HCT116 (cell line): ENCODE measurements at places on chromosomes 6 and 20. TPM values are rescaled to one million over a fixed set of nuclear protein-coding genes. Genes with fewer than 3 reads are reported as not detected.

GRCh38 chr6:106546261-106546690 lies 83.0 kb downstream of the RTN4IP1 start:
- H3K36me3 ChIP-seq: no peaks in the 10 kb centered on the region
- peak overlapping the region; percentile 88 for H3K27ac ChIP-seq
- DNase-seq: no peak
- no peaks in the 10 kb centered on the region for H3K27me3 ChIP-seq
- peak overlapping the region; percentile 9 for H3K4me3 ChIP-seq

GRCh38 chr6:74731204-74731603 lies 474.6 kb downstream of the COL12A1 start:
- H3K4me1 ChIP-seq: no peaks in the 10 kb centered on the region
- DNase-seq: no peak
- no peaks in the 10 kb centered on the region for H3K36me3 ChIP-seq
- H3K27me3 ChIP-seq: no peaks in the 10 kb centered on the region
- no peak overlapping the region for H3K27ac ChIP-seq
- no peak overlapping the region for H3K4me3 ChIP-seq

- no peak overlapping the region for H3K27ac ChIP-seq
- H3K4me3 ChIP-seq: no peak overlapping the region
- no peaks in the 10 kb centered on the region for H3K36me3 ChIP-seq
Observed at GRCh38 chr6:119612176-119612891, 262.8 kb upstream of the MAN1A1 start.

- H3K27me3 ChIP-seq: no peaks in the 10 kb centered on the region
- H3K4me1 ChIP-seq: no peaks in the 10 kb centered on the region
- no peak overlapping the region for H3K4me3 ChIP-seq
- no peaks in the 10 kb centered on the region for H3K36me3 ChIP-seq
- no peak overlapping the region for H3K27ac ChIP-seq
Observed at GRCh38 chr20:6636209-6637159, 131.0 kb upstream of the BMP2 start.

NDUFAF4 gene
- total RNA-seq: 62.4 TPM

DNA sequence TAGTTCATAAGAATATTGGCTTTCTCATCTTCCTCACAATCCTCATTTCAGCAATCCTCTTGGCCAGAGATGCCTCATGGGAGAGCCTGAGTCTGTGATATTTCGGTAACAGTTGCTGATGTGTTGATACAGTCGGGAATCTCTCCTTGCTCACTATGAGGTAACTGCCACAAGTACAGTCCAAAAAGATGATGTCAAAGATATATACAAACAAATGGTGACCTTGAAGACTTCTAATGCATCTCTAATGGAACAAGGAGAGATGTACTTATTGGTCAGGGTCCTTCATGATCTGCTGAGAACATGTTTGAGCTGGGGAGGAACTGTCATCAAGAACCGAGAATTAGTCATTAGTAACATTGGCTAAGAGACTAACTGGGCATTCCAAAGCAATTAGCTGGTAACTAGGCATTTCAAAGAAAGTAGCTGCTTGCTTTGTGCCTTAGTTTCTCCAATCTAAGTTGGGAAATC lies 56.1 kb downstream of the FILIP1 start:
- no peaks in the 10 kb centered on the region for H3K27me3 ChIP-seq
- H3K4me3 ChIP-seq: no peak overlapping the region
- DNase-seq: no peak
- H3K36me3 ChIP-seq: no peaks in the 10 kb centered on the region
- no peak overlapping the region for H3K27ac ChIP-seq

- H3K4me3 ChIP-seq: no peak overlapping the region
- H3K27me3 ChIP-seq: peaks cover 13% of the 10 kb centered on the region; the same call in 1 of the 2 replicates
- no peaks in the 10 kb centered on the region for H3K36me3 ChIP-seq
- H3K27ac ChIP-seq: no peak overlapping the region
- no peak for DNase-seq
Observed at GRCh38 chr6:97438011-97438671, 155.1 kb upstream of the MMS22L start.

CTAGE9 gene
- not detected for total RNA-seq

- no peaks in the 10 kb centered on the region for H3K27me3 ChIP-seq
- DNase-seq: no peak
- no peak overlapping the region for H3K4me3 ChIP-seq
- no peak overlapping the region for H3K27ac ChIP-seq
Observed at GRCh38 chr6:45677381-45678284, 299.9 kb upstream of the SUPT3H start.

- H3K4me1 ChIP-seq: no peaks in the 10 kb centered on the region
- no peaks in the 10 kb centered on the region for H3K36me3 ChIP-seq
- no peak overlapping the region for H3K27ac ChIP-seq
Observed at GRCh38 chr6:164303102-164303964, 888.8 kb downstream of the QKI start.

PDRG1 gene
- total RNA-seq: 18.7 TPM

MATN4 gene
- total RNA-seq: 0.64 TPM

BNIP5 gene
- total RNA-seq: not detected

EDN1 gene
- total RNA-seq: 0.22 TPM

GRCh38 chr20:64063389-64064144 lies 569 bp downstream of the TCEA2 start:
- H3K4me1 ChIP-seq: peaks cover 54% of the 10 kb centered on the region
- H3K27me3 ChIP-seq: no peaks in the 10 kb centered on the region
- peak overlapping the region; percentile 78 for H3K4me3 ChIP-seq

C6orf141 gene
- total RNA-seq: 31.6 TPM

DNA sequence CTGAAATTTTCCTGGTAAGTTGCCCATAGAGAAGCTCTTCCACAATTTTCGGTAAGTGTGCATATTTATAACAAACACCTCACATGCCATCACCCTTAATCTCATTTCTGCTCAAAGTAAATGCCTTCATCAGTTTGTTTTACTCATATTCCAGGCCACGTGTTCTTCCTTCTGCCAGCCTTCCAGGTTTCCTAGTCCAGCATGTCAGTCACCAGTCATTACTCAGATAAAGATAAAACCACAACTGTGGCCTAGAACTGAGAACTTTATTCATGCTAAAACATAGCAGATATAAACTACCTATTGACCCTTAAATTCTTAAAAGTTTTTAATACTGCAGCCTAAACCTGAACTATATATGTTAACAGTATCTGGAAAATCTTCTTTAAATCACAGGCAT lies 149.5 kb upstream of the SLC22A16 start:
- H3K27me3 ChIP-seq: no peaks in the 10 kb centered on the region
- H3K27ac ChIP-seq: no peak overlapping the region
- 0 out of 2 replicates have a peak, but pooled peaks cover 2% of the 10 kb centered on the region for H3K36me3 ChIP-seq

GRCh38 chr6:44606504-44606903 lies 219.0 kb downstream of the CDC5L start:
- H3K4me1 ChIP-seq: no peaks in the 10 kb centered on the region
- H3K27me3 ChIP-seq: no peaks in the 10 kb centered on the region

HM13 gene
- total RNA-seq: 183 TPM

DNA sequence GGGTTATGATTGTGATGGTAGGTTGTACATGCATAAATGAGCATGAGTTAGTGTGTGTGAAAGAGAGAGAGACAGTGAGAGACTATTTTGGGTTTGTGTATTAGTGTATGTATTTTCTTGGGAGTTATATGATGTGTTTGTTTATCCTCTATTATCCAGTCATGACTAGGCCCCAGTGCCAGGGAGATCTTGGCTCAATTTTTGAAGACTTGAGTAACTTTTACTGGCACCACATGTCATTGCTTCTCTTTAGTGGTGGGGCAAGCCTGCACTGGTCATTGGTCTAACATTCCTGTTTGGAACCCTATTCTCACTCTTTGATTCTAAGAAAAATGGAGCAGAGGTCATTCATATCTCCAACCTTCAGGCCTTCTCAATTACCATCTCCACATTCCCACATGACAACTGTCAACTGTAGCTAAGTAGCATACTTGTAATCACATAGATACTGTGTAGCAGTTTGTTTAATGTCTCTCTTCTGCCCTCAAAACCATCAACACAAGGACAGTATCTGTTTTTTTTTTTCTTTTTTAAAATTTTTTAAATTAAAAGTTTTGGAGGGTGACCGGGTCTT lies 8.8 kb downstream of the L3MBTL1 start:
- H3K4me3 ChIP-seq: no peak overlapping the region
- H3K27ac ChIP-seq: no peak overlapping the region
- H3K36me3 ChIP-seq: no peaks in the 10 kb centered on the region
- H3K27me3 ChIP-seq: no peaks in the 10 kb centered on the region

GRCh38 chr20:21096321-21097043 lies 9.7 kb downstream of the LINC00237 start:
- H3K36me3 ChIP-seq: no peaks in the 10 kb centered on the region
- peak; percentile 68 for DNase-seq
- H3K27me3 ChIP-seq: no peaks in the 10 kb centered on the region
- H3K4me1 ChIP-seq: no peaks in the 10 kb centered on the region

DNA sequence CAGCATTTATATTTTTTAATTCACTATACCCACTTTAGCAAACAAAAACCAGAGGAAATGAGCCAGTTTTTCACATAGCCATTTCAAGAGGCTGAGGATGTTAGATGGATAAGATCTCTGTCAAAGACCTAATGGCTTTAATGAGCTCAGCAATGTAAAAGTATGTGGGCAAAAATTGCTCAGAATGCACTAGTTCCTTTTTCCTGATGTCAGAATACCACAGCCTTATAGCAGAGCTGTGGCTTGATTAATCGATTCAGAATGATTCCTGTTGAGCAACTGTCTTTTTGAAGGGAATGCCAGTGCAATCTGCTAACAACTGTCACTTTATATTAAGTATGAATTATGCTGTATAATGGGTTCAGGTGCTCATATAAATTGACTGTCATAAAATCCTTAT lies 100.6 kb upstream of the HIVEP1 start:
- H3K36me3 ChIP-seq: no peaks in the 10 kb centered on the region
- H3K4me1 ChIP-seq: no peaks in the 10 kb centered on the region

- no peak overlapping the region for H3K4me3 ChIP-seq
- H3K27me3 ChIP-seq: no peaks in the 10 kb centered on the region
- DNase-seq: no peak
- H3K36me3 ChIP-seq: no peaks in the 10 kb centered on the region
- H3K27ac ChIP-seq: no peak overlapping the region
- H3K4me1 ChIP-seq: no peaks in the 10 kb centered on the region
Observed at GRCh38 chr6:3831761-3832530, 17.2 kb upstream of the FAM50B start.

DNA sequence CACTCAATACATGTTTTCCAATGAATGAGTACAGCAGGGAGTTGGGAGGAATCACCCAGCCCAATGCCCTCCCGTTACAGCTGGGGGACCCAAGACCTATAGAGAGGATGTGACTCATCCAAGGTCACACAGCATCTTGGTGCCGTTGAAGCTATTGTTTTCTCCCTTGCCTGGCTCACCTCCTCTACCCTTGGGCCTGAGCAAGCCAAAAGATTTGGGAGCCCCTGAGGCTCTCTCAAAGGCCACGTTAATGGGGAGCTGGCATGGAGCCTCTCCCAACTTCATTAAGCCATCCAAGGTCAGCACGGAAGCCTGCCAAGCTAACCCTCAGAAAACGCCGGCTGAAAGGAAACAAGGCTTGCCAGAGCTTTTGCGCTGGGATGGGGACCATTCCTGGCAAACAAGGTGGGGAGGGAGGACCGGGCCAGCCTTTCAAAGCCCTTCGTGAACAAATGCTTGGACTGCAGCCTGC lies 30.4 kb downstream of the KCNB1 start:
- H3K36me3 ChIP-seq: no peaks in the 10 kb centered on the region
- H3K4me3 ChIP-seq: no peak overlapping the region
- 0 out of 2 replicates have a peak, but pooled peaks cover 10% of the 10 kb centered on the region for H3K27me3 ChIP-seq
- H3K27ac ChIP-seq: no peak overlapping the region

NRSN2 gene
- 1.9 TPM for total RNA-seq

PNPLA1 gene
- 0.10 TPM for total RNA-seq

- no peak overlapping the region for H3K27ac ChIP-seq
- no peaks in the 10 kb centered on the region for H3K4me1 ChIP-seq
- DNase-seq: no peak
- H3K4me3 ChIP-seq: no peak overlapping the region
- H3K27me3 ChIP-seq: no peaks in the 10 kb centered on the region
Observed at GRCh38 chr20:39778431-39778830, 816.3 kb downstream of the DHX35 start.

DNA sequence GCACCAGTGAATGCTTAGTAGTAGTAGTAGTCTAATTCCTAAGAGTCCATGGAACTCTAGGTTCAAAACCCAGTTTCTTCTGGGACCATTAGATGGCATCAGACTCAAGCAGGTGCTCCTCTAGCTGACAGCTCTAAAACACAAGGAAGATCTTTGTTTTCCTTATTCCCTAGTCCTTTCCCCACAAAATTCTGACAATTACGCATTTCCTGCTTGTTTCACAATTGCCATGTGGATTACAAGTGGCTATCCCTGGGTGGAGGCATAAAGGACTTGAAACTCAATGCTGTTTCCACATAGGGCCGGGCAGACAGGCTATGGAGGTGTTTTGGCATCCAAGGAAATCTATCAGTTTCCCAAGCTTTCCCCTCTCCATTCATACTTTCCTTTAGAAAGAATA lies 9.2 kb upstream of the HLA-DOB start:
- peaks cover 8% of the 10 kb centered on the region; the same call in 1 of the 2 replicates for H3K36me3 ChIP-seq
- H3K4me1 ChIP-seq: no peaks in the 10 kb centered on the region
- no peaks in the 10 kb centered on the region for H3K27me3 ChIP-seq
- no peak overlapping the region for H3K27ac ChIP-seq
- no peak overlapping the region for H3K4me3 ChIP-seq

- DNase-seq: no peak
- peaks cover 6% of the 10 kb centered on the region; the same call in 1 of the 2 replicates for H3K36me3 ChIP-seq
- H3K4me3 ChIP-seq: no peak overlapping the region
- no peak overlapping the region for H3K27ac ChIP-seq
- H3K27me3 ChIP-seq: no peaks in the 10 kb centered on the region
Observed at GRCh38 chr6:56570413-56571359, 72.0 kb downstream of the DST start.

DNA sequence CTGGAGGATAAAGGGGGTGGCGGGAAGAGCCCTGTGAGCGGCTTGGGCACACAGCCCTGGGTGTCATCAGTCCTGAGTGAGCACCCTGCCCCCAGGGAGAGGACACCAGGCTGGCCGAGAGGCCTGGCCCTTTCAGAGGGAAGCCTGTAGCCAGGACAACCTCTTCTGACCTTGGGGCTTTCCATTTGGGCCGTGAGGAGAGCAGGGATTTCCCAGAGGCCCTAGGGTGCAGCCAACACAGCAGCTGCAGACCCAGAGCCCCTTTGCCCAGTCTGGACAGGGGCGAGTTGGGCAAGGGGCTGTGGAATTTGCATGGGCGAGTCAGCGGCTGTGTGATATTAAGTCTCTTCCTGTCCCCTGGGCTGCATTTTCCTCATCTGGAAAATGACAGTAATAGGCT lies 6.3 kb downstream of the MAP1LC3A start:
- H3K27me3 ChIP-seq: no peaks in the 10 kb centered on the region
- H3K4me1 ChIP-seq: no peaks in the 10 kb centered on the region
- no peak overlapping the region for H3K27ac ChIP-seq
- H3K4me3 ChIP-seq: no peak overlapping the region
- DNase-seq: no peak
- no peaks in the 10 kb centered on the region for H3K36me3 ChIP-seq

GRCh38 chr6:142902636-142903053 lies 42.3 kb downstream of the HIVEP2 start:
- peak; percentile 80 for DNase-seq
- H3K36me3 ChIP-seq: no peaks in the 10 kb centered on the region
- no peaks in the 10 kb centered on the region for H3K27me3 ChIP-seq
- no peak overlapping the region for H3K27ac ChIP-seq
- H3K4me3 ChIP-seq: peak overlapping the region; percentile 40

DNA sequence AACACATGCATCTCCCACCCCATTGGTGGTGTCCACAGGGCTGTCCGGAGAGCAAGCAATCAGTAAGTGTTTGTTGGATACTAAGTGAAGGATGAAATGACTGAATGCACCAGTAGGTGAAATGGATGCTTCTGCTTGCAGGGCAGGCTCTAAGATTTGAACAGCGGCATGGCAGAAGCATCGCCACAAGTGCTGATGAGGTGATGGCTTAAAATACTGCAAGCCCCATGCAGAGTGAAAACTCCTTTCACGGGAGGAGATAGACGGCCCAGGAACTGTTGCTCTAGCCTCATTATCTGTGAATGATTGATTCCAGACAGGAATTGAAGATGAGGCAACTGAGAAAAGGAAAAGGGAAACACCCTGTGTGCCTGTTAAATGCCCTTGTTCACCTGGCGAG lies 158.9 kb downstream of the LY86 start:
- no peaks in the 10 kb centered on the region for H3K27me3 ChIP-seq
- no peak overlapping the region for H3K27ac ChIP-seq
- H3K36me3 ChIP-seq: no peaks in the 10 kb centered on the region
- peaks cover 44% of the 10 kb centered on the region for H3K4me1 ChIP-seq
